Brain microvascular endothelial cell (primary cell): ENCODE measurements at places on chromosomes 12 and 14.

GRCh38 chr12:25388183-25388582, 137.5 kb upstream of the KRAS start:
- DNase-seq = no peak

DNA sequence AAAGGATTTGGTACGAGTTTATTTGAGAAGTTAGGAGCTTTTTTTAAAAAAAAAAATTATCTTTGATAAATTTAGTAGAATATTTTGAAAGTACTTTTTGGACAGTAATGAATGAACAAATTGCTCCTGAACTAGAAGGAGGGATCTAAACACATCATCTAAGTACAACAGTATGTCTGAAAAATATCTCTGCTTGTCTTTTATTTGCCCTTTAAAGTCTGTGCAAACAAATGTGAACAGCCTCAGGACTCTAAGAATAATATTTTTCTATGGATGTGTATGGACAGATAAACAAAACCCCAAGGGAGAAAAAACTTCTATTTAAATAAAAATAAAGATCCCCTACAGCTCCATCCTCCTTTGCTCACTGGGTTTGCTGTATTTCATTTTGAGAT, 19.5 kb downstream of the FBXL14 start:
- DNase-seq = no peak

- no peak for DNase-seq
These were observed 29.7 kb upstream of the DYNC1H1 start for GRCh38 chr14:101934601-101935150.

DNA sequence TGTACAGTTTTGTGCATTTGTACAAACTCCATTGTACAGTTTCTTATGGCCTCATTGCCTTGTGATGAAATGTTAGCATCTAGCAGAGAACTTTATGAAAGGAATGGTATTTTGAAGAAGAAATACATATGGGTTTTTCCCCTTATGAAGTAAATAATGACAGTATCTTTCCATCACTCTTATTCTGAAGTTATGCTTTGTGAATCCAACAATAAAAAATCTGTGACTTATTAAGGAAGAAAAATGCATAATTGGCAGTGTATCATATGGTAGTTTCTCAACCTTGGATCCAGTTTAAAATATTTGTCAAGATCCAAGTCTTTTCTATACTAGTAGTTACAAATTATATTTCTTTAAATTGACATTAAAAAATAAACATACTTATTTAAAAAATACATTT, 859.1 kb upstream of the FLRT2 start:
- DNase-seq = no peak

- no peak for DNase-seq
These were observed 97.0 kb downstream of the PELI2 start for GRCh38 chr14:56215180-56215579.

DNA sequence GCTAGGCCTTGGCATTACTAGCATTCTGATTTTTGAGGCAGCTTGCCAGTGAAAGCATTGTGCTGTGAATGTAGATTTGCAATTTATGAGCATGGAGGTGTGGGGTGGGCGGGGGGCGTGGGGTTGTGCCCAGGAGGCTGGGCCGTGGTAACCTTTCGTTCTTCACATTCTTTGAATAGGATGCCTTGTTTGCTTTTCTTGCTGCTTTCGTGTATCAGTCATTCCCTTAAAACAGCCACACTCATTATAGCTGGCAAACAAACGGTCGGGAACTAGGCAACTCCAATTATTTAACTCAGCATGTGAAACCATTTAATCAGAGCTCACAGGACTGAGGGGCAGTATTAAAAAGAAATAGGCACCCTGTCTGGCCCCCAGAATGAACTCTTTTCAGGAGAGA, 115.9 kb upstream of the PELI2 start:
- peak; percentile 46 for DNase-seq

- no peak for DNase-seq
These were observed 10.4 kb downstream of the PAX9 start for GRCh38 chr14:36672095-36672494.

DNA sequence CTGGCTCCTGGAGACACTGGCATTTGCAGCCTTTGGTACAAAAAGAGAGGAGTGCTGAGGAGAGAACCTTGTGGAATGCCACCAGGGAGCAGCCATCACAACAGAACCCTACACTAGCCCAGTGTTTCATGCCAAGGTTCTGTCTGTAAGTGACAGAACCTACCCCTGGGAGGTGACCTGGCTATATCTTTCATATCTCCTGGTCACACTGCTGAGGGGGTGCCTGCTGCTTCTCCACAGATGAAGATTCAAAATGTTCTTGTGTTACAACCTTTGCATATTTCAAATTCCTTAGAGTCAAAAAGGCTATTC, 12.7 kb upstream of the EIF4B start:
- DNase-seq = no peak

- DNase-seq = no peak
These were observed 17.6 kb downstream of the NID2 start for GRCh38 chr14:52051251-52051650.

- no peak for DNase-seq
These were observed 82.0 kb upstream of the ESRRB start for GRCh38 chr14:76293923-76294322.

- DNase-seq = no peak
These were observed 49.9 kb upstream of the OR4E1 start for GRCh38 chr14:21723431-21724045.

DNA sequence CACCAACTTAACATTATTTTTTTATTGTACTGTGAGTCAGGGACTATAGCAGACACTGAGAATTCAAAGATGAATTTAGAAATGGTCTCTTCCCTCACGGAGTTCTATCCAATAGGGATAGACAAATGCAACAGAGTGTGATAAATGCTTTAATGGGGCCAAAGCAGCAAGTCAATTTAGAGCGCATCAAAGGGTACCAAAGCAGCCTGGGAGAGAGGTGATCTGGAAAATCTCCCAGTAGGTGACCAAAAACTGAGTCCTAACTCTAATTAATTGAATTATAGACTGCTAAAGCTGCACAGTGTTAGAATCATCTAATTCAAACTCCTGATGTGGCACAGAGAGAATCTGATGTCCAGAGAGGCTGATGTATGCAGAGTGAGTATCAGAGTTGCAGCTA, 2.6 kb downstream of the LIN7A start:
- DNase-seq = no peak

DNA sequence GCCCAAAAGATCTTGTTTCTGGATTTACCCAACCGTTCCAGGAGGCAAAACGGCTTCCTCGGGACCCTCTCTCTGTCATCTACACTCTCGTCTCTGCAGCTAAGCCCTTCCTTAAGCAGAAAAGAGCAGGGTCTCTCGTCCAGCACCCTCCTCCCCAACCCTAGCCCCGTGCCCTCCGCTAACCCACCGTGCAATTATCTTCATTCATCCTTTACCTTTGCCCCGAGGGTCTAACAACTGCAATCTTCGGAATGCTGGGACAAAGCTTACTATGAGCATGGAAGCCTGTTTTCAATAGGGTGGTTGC, 276 bp upstream of the BMAL2 start:
- no peak for DNase-seq

DNA sequence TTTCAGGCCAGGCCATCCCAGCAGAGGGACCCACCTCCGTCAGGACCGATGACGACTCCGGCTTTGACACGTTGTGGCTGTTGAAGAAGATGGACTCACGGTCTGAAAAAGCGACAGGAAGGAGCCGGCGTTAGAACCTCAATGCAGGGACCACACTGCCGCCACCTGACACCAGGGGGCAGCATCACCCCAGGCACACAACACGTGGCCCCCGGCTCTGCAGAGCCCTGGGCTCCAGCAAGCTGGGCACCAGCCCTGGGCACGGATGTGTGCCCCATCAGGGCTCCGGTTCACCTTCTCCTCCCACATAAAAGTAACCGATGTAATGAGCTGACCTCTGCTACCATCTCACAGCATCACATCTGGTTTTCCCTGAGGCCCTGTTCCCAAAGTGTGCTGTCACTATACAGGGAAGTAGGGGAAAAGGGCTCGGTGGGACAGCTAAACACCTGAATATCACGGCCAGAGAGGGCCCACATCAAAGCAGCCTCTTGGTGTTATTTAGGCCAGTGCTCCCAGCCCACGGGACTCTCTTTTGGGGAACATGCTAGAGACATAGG, 29.0 kb downstream of the CHGA start:
- DNase-seq = peak; percentile 60

DNA sequence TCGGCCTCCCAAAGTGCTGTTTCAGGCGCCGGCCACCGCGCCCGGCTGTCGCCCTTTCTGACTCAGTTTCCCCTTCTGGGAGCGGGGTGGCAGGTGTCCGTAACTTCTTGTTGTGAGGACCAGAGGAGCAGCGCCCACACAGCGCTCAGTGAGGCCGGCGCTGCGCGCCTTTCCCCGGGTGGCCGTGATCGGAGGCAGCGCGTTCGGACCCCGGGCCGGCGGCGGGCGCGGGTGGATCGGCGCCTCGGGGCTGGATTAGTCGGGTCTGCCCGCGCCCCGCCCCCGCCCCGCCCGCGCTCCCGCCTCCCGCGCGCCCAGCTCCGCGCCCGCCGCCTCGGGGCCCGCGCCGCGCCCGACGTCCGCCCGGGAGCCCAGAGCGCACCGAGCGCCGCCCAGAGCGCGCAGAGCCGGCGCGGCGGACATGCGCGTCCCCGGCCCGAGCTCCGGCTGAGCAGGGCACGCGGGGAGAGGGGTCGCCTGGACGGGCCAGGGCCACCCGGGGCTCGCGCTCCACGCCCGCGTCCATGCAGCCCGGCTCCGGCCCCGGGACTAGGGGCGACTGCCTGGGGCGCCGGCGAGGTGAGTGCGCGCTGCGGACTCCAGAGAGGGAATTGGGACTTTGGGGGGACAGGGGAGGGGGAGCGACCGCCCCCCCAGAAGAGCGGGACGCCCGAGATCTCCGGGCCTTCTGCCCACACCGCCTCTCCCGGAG, 50.6 kb downstream of the LRCOL1 start:
- no peak for DNase-seq

GRCh38 chr12:25518512-25518911, 34.6 kb downstream of the LMNTD1 start:
- DNase-seq = peak; percentile 19
